ENCODE measurements at places on chromosomes 3 and 15. TPM values are rescaled to one million over a fixed set of nuclear protein-coding genes. Genes with fewer than 3 reads are reported as not detected.

DNA sequence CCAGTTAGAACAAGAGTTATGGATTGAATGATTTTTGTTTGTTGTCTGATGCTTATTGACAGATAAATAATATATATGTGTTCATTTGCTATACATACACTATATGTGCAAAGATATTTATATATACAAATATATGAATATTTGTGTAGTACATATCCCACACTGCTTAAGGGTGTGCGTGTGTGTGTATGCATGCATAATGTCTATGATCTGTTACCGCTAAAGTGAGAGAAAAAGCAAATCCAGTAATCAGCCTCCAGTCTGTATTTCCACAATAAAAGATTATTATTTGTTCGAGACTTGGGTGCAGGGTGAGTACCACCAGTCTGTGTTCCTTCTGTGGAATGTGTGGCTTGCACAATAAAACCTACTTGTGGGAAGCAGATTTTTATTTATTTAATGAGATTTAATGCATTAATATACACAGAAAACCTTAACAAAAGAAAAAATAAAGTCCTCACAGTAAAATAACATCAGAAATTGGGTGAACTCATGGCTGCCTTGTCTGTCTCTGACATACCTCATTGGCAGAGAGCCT is 366.0 kb upstream of the TBL1XR1 start:
- no peak for DNase-seq

- no peak for DNase-seq
Observed at GRCh38 chr3:8987226-8987625, 24.0 kb upstream of the RAD18 start.

DNA sequence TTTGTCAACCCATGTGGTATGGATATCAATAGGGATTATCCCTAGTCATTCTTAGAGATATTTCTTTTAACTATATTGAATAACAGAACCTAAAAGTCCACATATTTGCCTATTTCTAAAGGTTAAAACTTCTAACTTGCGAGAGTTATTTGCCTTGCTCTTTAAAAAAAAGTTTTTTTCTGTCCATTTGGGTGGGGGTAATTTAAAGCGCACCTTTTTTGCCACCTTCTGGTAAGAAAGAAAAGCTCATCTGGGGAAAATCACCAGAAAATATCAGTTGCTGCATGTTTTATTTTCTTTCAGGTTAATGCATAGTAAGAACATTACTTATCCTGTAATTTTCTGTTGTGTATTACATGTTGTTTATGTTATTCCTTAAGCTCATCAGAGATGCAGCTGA is 242.0 kb upstream of the GOLGA6L4 start:
- DNase-seq: no peak

- no peak for DNase-seq
Observed at GRCh38 chr3:188174317-188175044, 20.5 kb downstream of the LPP start.

- no peak for DNase-seq
Observed at GRCh38 chr3:118543832-118544231, 490.8 kb downstream of the IGSF11 start.

DNA sequence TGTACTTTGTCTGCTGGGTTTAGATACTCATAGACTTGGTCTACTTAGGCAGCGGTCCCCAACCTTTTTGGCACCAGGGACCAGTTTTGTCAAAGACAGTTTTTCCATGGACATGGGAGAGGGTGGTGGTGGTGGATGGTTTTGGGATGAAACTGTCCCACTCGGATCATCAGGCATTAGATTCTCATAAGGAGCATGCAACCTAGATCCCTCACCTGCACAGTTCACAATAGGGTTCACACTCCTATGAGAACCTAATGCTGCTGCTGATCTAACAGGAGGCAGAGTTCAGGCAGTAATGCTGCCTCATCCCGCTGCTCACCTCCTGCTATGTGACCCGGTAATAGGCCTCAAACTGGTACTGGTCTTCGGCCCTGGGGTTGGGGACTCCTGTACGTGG is 45.3 kb downstream of the CMSS1 start:
- no peak for DNase-seq

GRCh38 chr3:71702131-71703024 is 22.8 kb downstream of the EIF4E3 start:
- DNase-seq: peak; percentile 38

DNA sequence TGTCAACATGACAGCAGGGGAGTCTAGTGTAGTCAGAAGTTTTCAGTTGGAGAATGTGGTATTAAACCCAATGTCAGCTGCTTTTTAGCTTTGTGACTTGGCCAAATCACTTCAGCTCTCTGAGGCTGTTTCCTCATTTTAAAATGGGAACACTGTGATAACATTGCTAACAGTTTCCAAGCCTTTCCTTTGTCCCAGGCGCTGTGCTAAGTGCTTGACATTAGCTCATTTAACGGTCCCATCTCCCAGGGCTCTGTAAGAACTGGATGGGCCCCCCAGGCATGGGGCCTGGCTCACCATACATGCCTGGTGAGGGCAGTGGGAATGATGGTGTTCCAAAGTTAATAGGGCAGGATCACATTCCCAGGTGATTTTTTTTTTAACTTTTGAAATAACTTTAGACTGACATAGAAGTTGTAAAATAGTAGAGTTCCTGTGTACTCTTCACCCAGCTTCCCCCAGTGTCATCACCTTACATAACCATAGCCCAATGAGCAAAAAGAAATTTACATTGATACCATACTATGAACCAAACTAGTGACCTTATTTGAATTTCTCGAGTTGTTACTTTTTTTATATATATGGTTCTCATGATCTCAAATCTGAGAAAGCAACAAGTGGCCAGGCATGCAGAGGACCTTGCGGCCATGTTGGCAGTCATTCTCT is 7.7 kb downstream of the RASL12 start:
- no peak for DNase-seq

- peak; percentile 14 for DNase-seq
Observed at GRCh38 chr15:68819495-68820294, 1.0 kb downstream of the ANP32A start.

- DNase-seq: no peak
Observed at GRCh38 chr15:68379058-68379758, 52.8 kb downstream of the ITGA11 start.

GRCh38 chr3:197555281-197556261 is at the start of gene BDH1:
Gene BDH1, minus strand, starts transcription at chr3:197555968. Its CDS starts 9,525 bp downstream, at chr3:197546443.
- peak; percentile 68 for DNase-seq

DNA sequence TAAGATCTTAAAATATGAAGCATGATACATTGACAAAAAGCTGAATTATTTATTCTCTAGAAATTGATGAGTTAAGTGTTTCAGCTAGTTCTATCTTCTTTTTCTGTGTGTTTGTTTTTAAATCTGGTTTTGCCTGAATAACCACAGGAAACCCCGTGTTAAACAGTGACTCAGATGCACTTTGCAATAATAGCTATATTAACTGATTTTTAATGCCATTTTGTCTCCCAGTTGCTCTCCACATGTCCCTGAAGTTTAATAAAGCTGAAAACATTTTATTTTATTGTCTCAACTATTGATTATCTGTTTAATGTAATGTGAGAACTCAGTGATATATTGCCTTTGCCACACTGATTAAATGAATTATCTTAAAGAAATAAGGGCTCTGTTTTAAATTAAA is 42.8 kb upstream of the ROBO1 start:
- DNase-seq: no peak

DNA sequence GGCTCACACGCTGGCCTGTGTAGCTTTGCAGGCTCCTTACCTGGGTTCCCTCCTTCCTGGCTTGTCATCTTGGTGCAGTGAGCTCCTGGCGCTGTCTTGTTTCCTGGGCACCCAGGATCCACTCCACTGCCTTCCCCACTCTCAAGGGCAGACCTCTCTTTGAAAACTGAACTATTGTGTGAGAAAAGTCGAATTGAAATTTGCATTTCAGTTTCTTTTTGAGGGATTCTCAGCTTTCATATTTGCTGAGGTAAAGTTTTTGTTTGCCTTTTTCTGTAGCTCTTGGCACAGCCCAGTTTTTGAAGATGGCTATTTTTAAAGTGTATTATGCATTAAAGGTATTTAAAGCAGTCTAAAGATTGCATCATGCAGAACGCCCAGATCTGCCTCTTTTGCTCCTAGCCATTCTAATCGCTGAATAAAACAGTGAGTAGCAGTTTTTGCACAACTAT is 70.1 kb downstream of the CCK start:
- no peak for DNase-seq

GRCh38 chr3:104909721-104910120 is 457.0 kb upstream of the ALCAM start:
- DNase-seq: no peak

Gene CAPN3
- total RNA-seq: 1.6 TPM

Gene HYAL3
- 8.0 TPM for total RNA-seq

Gene HDC
- 2.1 TPM for total RNA-seq

Gene GCSAM
- 3.5 TPM for total RNA-seq

Data from activated T-helper 1 cell treated with anti-CD3 and anti-CD28 coated beads, Interleukin-12 subunit alpha, Interleukin-12 subunit beta, Interleukin-2, Interleukin-4 antibody, amounts not matched to agents 30 ng/mL and 10 ng/mL and 1 ng/mL, durations not matched to agents 14 hours and 24 hours and 36 hours (primary cell).